Glomerular endothelial cell (primary cell): ENCODE measurements at places on chromosomes 6 and 20. TPM values are rescaled to one million over a fixed set of nuclear protein-coding genes. Genes with fewer than 3 reads are reported as not detected.

DNA sequence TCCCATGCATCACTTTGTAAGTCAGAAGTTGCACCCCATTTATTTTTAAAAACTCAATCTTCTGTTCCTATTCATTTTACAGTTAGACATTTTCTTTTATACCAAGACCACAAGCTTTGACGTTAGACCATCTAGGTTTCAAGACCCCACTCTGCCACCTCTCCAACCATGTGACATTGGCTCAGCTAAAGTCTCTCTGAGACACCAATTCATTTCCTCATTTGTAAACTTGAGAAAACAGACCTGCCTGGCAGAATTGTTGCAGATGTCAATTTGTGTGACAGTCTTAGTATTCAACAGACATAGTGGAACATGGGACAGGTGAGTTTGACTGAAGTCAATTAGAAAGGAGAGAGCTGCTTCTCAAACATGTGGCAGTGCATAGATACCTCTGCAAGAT is 55.6 kb upstream of the CSE1L start:
- DNase-seq = no peak

GRCh38 chr6:138012682-138013081 is 94.5 kb downstream of the PERP start:
- DNase-seq = no peak

GRCh38 chr6:81900616-81901015 is 148.1 kb upstream of the TENT5A start:
- no peak for DNase-seq

AKAP12 gene
- 404 and 411 TPM in 2 replicates for total RNA-seq
